PC-3 (cell line): ENCODE measurements at places on chromosomes 4 and X. TPM values are rescaled to one million over a fixed set of nuclear protein-coding genes. Genes with fewer than 3 reads are reported as not detected.

Gene MAGEC1
- not detected in 2 replicates for total RNA-seq

Gene GAGE1
- not detected in 2 replicates for total RNA-seq

DNA sequence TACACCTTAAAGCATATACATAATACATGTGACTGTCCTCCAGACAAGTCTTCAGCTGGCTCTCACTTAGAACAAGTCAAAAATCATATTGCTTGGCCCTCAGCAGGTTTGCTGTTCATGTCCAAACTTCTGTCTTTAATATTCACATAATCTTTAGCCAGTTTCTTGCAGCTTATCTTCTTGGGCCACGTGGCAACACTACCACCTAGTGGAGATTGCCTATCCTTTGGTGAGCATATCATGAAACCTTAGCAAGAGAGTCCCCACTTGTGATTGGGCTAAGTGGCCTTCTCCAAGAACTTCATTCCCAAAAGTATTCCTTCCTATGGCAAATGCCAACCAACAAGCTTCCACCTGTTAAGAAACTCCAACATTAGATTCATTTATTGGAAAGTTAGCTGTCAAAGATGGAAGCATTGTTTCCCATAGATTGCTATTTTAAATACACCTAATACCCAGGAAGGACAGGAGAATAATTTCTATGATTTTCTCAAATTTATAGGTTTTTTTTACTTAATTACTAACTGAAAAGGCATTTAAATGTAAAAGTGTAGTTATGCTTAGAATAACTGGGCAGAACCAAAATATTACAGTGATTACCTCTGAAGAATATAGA, 231.9 kb upstream of the INTU start:
- H3K4me1 ChIP-seq, result no peaks in the 10 kb centered on the region
- no peak overlapping the region for H3K27ac ChIP-seq
- H3K4me3 ChIP-seq, result no peak overlapping the region
- no peaks in the 10 kb centered on the region for H3K27me3 ChIP-seq

DNA sequence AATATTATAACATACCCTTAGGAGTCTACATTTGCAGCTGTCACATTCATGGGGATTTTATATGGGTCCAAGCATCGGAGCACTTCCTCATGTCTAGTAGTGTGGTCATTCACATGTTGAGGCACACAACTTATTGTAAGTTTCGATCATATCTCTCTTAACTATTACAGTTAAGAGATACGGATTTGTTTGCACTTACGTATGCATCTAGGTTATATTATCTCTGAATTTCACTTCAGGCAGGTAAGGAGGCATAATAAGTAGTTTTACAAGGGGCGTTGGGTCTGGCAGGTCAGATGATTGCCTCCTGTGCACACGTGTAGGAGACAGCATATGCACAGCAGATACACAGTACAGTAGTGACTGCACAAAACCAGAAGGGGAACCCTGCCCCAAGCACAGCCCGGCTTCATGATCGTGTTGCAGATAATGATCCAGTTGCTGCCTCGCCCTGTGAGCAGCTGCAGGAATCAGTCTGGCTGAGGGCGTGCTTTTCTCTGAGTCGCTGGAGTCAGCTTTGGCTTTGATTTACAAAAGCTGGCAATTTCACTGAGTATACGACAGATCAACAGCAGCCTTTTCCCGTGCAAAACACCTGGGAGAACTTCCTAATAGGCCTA, 302.9 kb upstream of the GATB start:
- H3K4me3 ChIP-seq, result no peak overlapping the region
- peak; percentile 60 for DNase-seq
- peak overlapping the region; percentile 54 for H3K27ac ChIP-seq
- no peaks in the 10 kb centered on the region for H3K27me3 ChIP-seq
- no peaks in the 10 kb centered on the region for H3K36me3 ChIP-seq
